Gastrocnemius medialis (tissue), 4 donors: ENCODE measurements at places on chromosomes 3 and 15. TPM values are rescaled to one million over a fixed set of nuclear protein-coding genes. Genes with fewer than 3 reads are reported as not detected.
A peak's percentile ranks its signal among the peaks of the same experiment; 100 is the strongest.

- no peak for DNase-seq
- H3K4me1 ChIP-seq: no peaks in the 10 kb centered on the region
- H3K27me3 ChIP-seq: no peaks in the 10 kb centered on the region
Measured at GRCh38 chr15:68220489-68220888, 9.0 kb downstream of the CLN6 start.

- H3K4me3 ChIP-seq: no peak overlapping the region
- no peaks in the 10 kb centered on the region for H3K4me1 ChIP-seq
- no peaks in the 10 kb centered on the region for H3K27me3 ChIP-seq
- no peak for DNase-seq
- H3K27ac ChIP-seq: no peak overlapping the region
Measured at GRCh38 chr15:29611057-29611456, 211.2 kb downstream of the TJP1 start.

DNA sequence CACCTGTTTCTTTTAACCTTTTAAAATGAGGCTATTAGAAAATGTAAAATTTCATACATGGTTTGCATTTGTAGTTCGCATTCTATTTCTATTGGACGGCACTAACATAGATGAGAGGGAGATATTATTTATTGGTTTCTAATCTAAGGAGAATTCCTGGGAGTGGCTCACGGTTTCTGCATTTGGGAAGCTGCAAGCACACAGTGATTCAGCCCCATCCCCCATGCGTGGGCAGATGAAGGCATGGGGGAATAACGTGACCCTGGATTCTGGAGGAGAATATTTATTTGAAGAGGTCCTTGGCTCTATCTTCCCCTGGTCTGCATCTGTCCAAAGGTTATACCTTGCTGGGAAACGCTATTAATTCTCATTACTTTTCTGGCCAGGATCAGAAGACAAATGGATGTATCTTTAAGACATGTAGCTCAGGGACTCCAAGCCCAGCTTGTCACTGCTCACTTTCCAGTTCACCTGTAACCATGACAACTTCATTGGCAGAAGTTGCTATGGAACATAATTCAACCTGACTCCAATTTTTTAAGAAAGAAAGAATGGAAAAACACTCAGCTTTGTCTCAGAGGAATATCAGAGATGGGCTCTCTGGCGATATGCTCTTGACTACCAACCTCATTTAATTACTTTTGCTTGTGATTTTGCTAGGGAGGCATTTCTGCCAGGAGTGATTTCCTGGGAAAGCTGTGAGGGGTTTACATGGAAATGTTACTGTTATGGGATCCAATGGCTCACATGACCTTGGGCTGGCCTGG, 27.2 kb upstream of the POMGNT2 start:
- H3K27me3 ChIP-seq: no peaks in the 10 kb centered on the region
- no peak overlapping the region for H3K27ac ChIP-seq
- no peaks in the 10 kb centered on the region for H3K36me3 ChIP-seq
- H3K4me3 ChIP-seq: no peak overlapping the region

Gene CASR
- not detected for total RNA-seq

DNA sequence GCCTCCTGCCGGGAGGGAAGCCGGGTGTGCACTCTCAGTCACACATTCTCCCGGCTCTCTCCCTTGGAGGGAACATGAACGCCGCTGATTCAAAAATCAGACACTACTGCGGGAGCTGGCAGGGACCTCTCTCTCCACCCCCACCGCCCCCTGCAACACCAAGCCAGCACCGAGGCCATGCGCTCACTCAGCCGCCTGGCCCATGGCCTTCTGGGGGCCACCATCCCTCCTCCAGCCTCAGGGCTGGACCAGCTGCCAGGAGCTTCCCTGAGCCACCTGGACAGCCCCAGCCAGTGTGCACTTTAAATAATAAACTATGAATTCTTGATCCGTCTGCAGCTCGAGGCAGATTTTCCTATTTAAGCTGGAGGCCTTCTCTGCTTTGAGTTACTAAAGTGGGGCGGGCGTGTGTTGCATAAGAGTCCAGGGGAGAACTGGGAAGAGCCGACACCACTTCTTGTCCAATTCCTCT, 30.6 kb downstream of the ADAMTS17 start:
- no peaks in the 10 kb centered on the region for H3K27me3 ChIP-seq
- H3K4me3 ChIP-seq: no peak overlapping the region
- H3K4me1 ChIP-seq: peaks cover 8% of the 10 kb centered on the region
- H3K27ac ChIP-seq: no peak overlapping the region

Gene FSD2
- 18.5 TPM for total RNA-seq

Gene AHSG
- total RNA-seq: not detected

- H3K4me1 ChIP-seq: no peaks in the 10 kb centered on the region
- no peaks in the 10 kb centered on the region for H3K36me3 ChIP-seq
- H3K4me3 ChIP-seq: no peak overlapping the region
Measured at GRCh38 chr15:80599359-80599758, 95.8 kb upstream of the ABHD17C start.

- no peak for DNase-seq
- H3K36me3 ChIP-seq: no peaks in the 10 kb centered on the region
- no peaks in the 10 kb centered on the region for H3K27me3 ChIP-seq
Measured at GRCh38 chr15:84112025-84112424, 123.5 kb upstream of the GOLGA6L4 start.

GRCh38 chr3:182682263-182683241, 110.8 kb upstream of the ATP11B start:
- no peaks in the 10 kb centered on the region for H3K27me3 ChIP-seq
- H3K36me3 ChIP-seq: no peaks in the 10 kb centered on the region
- no peak for DNase-seq
- peak overlapping the region; percentile 59 for H3K4me3 ChIP-seq
- H3K27ac ChIP-seq: no peak overlapping the region

DNA sequence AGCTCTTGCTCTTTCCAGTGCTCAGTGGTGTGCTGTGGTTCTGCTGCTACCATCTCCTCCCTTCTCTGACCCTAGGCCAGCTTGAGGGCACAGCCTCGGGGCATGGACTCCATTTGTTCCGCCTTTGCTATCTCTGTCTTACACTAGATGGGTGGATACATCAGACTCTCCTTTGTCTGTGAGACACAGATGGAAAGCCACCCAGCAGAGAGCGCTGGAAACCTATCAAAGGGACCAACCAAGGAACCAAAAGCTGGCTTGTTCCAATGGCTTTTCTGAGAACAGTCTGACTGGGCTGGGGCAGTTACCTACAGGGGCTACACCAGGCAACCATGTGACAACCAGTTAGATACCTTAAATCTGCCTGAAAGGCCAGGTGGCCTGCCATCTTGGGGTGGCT, 63.8 kb downstream of the NPTN start:
- no peaks in the 10 kb centered on the region for H3K27me3 ChIP-seq
- peaks cover 64% of the 10 kb centered on the region for H3K36me3 ChIP-seq
- peaks cover 5% of the 10 kb centered on the region for H3K4me1 ChIP-seq
